Activated T-helper 1 cell treated with anti-CD3 and anti-CD28 coated beads, Interleukin-2, amount 50 U/mL, for 16 hours (primary cell): ENCODE measurements at places on chromosomes 7 and 10.

DNA sequence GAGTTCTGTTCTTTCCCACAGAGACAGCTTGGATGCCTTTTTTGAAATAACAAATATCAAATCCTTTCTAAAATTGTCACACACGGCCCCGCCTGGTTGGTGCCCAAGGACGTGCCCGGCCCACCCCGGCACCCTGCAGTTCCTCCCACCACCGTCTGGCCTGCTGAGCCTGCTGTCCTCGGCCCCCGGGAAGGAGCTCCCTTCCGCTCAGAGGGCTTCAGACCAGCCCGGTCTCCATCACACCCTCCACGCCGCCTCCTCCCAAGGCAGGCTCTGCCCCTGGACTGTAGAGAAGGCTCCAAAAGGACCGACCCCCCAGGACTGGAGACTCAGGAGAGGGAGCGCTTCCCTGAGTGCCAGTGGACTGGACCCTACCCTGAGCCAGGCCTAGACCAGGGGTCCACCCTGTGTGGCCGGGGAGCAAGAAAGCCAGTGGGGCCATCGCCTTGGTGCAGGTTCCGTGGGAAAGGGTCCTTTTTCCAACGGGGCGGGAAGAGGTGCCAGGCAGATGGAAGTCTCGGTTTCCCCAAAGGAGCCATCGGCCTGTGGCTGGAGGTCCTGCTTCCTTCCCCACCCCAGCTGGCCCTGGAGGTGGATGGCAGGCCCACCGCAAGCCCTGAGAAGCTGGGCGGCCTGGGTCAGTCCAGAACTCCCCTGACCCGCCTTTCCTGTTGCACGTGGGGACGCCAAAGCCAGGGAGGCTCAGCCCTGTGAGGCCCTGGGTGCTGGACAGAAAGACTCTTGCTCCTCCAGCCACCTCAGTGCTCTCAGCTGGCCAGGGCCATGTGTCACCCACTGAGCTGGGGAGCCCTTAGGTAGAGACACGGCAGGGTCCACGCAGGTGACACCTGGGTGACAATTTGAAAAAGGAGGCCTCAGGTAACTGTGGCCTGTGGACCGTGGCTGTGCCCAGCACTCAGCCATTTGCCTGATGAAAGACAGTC, 69.8 kb downstream of the PWWP2B start:
- no peak for DNase-seq

GRCh38 chr10:91579329-91579985, 53.4 kb downstream of the PPP1R3C start:
- no peak for DNase-seq

DNA sequence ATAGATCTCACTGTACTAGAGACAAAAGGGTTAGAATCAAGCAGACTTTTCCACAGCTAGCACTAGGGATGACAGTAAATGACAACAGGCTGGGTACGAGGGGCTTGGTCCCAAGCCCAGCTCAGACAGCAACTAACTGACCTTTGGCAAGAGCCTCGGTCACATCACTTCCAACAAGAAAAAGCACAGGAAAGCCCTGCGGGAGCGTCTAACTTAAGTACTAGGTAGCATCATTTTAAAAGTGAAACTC, 22.8 kb downstream of the CALML3 start:
- no peak for DNase-seq

GRCh38 chr10:62578301-62578700, 204.1 kb downstream of the ZNF365 start:
- no peak for DNase-seq

DNA sequence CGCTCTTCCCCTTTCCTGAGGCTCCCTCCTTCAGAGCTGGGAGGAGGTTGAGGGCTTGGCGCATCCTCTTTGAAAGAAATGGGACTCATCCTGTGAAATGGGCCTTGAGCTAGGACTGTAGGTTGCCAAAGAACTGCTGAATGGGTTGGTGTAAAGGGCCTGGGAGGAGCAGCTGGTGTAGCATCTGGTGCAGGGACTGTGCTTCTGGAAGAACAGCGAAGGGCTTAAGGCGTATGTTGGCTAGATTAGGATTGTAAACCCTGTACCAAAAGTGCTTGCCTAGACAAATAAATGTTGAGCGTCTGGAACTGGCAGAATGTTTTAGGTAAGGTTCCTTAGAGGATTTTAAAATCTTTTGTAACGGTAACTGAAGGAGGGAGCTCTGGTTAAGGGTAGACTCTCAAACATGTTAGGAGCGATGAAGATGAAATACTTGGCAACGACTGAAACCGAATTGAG, 563 bp downstream of the STAM start:
- no peak for DNase-seq

DNA sequence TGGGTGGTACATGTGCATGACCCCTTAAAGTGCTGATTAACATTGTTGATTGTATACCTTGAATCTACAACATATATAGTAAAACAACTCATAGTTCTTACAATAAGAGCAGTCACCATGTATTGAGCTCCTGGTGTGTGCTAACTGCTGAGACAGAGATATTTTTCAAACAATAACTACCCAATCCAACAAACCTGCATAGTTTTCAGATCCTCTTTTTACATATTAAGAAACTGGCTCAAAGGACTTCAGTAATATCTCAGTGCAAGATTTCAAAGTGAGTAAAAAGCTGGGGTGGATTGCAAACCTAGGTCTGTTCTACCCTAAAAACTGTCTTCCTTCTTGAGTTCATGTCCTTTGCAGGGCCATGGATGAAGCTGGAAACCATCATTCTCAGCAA, 272.2 kb downstream of the SNX13 start:
- DNase-seq, result no peak

- DNase-seq, result no peak
Measured at GRCh38 chr7:140541513-140542227, 62.4 kb upstream of the MKRN1 start.

DNA sequence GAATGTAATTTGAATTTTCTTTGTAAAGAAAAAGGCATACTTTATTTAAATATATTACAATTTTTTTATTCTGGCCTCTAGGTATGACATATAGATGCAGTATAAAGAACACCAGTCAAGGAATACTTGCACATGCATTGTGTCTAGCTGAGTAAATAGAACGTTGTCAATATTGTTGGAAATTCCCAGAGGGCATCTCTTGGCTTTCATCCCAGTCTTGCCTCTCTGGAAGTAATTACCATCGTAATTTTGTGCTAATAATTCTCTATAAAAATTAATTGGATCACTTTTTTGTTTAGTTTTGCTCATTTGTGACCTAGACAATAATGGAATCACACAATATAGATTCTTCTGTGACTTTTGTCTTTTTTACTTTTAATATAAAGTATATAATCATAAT, 1052.3 kb upstream of the CELF2 start:
- no peak for DNase-seq

- no peak for DNase-seq
Measured at GRCh38 chr10:133359554-133359971, 1.7 kb upstream of the FUOM start.

- DNase-seq, result no peak
Measured at GRCh38 chr7:55591282-55591931, 19.1 kb upstream of the VOPP1 start.

DNA sequence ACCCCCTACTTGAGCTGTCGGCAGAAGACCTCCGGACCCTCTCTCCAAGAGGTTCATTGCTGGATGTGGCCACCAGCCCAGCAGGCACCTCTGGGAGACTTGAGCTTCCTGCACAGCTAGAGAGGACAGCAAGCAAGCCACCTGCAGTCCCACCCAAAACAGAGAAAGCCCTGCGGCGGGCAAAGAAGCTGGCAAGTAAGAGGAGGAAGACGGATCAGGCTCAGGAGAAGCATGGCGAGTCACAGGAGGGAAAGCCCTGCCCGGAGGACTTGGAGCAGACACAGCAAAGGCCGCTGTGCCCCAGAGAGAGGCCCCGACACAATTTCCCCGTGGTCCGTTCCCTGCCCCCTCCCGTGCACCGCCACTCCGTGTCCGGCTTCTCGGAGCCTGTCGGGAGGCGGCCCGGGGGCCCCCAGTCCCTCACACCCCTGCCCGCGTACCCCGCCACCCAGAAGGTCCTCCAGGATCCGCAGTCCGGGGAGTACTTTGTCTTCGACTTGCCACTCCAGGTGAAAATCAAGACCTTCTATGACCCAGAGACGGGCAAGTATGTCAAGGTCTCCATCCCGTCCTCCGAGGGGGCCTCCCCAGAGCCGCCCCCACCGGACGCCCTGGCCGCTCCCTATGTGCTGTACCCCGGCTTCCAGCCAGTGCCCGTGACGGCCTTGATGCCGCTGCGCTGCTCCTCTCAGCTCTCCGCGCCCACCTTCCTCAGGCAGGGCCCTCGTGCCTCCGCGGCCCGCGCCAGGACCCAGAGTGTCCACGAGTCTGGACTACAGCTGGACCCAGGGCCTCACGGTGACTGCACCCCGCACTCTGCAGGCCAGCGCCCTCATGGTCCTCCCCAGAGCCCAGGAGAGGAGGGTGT, 27.2 kb downstream of the C10orf71 start:
- DNase-seq, result no peak

- no peak for DNase-seq
Measured at GRCh38 chr10:121774813-121775212, 153.0 kb downstream of the ATE1 start.

DNA sequence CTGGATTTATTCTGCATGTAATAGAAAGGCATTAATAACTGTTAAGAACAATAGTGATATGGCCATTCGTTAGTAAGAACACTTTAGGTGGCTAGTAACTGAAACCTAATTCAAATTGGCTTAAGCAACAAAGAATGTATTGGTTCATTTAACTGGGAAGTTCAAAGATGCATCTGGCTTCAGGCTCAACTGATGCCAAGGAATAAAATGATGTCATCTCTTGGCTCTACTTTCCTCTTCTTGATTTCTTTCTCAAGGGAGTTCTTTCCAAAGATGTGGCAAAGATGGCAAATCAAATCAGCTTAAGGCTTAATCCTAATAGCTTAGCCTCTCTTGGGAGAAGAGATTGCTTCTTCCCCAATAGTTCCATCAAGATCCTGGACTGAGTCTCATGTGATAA, 51.6 kb downstream of the PIK3CG start:
- no peak for DNase-seq

- no peak for DNase-seq
Measured at GRCh38 chr10:126595160-126595559, 75.3 kb downstream of the C10orf90 start.

- DNase-seq, result no peak
Measured at GRCh38 chr10:82969405-82969804, 1094.4 kb downstream of the NRG3 start.

DNA sequence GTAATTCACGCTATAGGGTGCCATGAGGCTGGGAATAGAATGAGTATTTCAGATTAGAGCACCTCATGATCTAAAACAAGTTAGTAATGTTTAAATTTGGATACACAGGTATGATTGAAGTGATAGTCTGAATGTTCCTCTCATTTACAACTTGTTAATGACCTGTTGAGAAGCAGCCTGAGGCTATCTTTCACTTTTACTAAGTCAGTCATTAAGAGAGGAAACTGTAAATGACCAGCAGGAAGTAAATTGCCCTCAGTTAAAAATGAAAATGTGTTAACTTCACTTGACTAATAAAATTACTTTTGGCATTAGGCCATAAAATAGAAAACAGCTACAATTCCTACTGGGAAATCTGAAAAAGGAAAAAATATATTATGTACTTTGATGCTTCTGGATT, 1042.0 kb downstream of the DNAJB9 start:
- no peak for DNase-seq

GRCh38 chr7:2480070-2480408, 3.8 kb upstream of the GRIFIN start:
- no peak for DNase-seq

DNA sequence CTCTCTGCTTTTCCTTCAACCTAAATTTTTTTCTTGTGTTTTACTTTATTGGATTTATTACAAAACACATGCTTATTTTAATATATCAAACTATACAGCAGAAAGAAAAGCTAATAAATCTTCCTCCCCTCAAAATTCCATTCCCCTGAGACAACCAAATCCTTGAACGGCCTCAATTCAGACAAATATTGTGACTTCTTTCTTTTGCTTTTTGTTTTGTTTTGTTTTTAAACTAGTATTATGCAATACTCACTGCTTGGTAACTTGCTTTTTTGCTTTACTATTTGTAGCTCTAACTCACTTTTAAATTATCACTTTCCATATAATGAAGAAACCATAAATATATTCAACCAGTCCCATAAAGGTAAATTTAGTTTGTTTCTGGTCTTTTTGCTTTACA, 59.4 kb upstream of the CDK1 start:
- DNase-seq, result no peak

GRCh38 chr7:38393874-38394273, 120.4 kb upstream of the TARP start:
- no peak for DNase-seq

GRCh38 chr7:43501870-43502269, 81.0 kb upstream of the STK17A start:
- no peak for DNase-seq
